MV-4-11 (cell line): ENCODE measurements at places on chromosomes 2 and 18.

DNA sequence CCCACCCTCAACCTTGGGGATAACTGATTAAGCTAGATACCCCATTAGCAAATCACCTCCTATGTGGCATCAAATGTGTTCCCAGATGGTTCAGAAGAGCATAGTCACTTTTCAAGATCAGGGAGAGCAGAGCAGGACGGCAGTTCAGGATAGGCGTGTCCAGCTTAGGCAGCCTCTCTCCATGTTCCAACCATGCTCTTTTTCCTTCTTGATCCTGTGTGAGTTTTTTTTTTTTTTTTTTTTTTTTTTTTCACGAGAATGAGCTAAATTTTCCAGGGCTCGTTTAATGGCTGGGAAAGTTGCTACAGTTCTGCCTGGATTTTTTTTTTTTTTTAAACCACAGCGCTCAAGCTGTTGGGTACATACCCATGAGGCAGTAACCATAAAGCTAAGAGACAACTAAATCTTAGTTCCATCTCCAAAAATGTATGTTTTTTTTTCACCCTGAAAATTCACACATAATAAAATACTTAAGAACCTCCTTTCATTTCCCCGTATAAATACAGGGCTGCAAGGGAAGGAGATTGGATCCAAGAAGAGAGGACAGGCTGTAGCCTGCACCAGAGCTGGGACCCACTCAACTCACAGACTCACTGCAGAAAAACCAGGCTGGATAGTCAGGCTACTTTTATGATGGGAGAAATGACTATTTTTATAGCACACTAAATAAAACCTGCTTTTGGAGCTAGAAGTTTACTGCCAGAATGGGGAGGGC lies 244.3 kb downstream of the SETBP1 start:
- no peak for DNase-seq

- DNase-seq: no peak
Observed at GRCh38 chr2:61359058-61359457, 111.8 kb downstream of the USP34 start.

DNA sequence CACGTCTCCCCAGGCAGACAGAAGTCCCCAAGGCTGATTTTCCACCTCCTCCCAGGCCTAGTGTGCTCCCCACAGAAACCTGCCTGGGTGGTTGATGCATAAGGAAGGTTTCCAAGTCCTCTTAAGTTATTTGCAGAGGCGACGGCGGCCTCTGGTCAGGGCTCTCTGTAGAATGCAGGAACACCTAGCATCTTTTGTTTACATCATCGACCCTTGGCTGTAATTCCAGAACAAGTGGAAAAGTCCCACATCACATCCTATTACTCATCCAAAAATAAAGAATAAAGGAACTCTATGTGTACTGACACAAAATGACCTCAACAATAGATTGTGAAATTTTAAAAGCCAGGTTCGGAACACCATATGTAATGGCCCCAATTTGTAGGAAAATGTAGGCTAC lies 211.1 kb downstream of the ALPK2 start:
- DNase-seq: no peak

GRCh38 chr18:9608728-9609127 lies 5.6 kb downstream of the PPP4R1 start:
- DNase-seq: no peak

- DNase-seq: no peak
Observed at GRCh38 chr18:67411116-67411515, 105.4 kb downstream of the DSEL start.

DNA sequence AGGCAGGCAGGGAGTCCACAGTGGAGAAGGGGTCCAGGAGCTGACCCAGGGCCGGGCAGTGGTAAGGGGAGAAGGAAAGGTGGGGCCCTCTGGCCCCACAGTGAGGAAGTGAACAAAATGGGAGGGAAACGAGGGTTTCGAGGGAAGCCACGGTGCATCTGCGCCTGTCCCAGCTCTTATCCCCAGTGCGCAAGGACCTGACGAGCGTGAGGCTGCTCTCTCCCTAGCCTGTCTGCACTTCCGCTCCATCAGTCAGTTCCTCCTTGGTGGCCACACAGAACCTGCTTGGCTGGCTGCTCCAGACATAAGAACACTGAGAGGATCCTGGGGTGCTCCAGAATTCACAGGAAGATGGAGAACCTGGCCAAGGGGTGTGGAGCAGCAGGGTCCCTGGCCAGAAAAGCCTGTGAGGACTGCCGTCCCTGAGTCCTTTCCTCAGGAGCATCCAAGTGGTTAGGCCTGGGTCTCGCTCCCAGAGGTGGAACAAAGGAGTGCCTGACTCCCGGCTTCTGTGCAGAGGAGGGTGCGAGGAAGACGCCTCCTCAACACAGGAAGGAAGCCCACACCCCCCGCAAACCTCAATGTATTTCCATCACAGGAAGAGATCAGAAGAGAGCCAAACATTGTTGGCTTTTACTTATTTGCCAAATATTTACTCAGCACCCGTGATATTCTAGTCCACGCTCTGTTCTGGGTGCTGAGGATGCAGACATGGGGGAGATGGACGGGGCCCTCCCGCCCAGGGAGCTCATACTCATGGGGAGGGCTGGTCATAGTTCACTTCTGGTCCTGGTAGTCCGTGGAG lies 43.7 kb upstream of the SEMA4C start:
- DNase-seq: peak; percentile 86

DNA sequence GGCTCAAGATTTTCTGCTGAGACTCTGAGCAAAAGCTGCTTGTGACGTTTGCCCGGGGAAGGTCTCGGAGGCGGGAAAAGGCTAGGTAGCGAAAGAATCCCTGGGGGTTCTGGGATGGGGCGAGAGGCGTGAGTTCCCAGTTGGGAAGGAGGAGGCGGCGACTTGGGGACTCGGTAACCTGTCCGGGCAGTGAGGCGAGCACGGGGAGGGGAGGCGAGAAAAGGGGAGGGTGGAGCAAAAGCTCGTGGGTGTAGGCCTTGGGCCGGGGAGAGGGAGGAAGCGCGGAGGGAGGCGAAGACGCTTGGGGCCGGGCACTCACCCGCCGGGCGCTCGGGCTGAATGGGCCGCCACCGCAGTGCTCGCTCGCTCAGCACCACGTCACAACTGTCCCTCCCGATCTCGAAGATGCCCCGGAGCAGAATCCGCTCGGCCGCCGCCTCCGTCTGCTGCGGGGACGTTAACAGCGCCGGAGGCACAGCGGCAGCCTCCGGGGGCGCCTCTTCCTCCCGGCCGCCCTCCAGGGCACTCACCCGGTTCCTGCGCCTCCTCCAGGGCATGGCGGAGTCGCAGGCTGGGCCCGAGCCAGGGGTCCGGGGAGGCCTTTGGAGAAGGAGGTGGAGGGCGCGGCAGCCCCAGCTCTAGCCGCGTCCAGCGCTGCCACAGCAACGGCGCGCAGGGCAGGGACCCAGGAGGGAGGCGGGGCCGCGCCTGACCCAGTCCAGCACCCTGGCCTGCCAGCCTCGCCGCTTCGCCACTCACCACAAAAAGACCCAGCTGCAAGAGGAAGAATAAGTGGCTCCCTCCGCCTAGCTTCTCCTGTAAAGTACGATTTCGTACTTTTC lies at the start of gene CERKL:
TSS of gene CERKL (minus strand) at position 656 of the 842 bp plus-strand sequence. CDS start at position 557, 99 bp downstream.
- peak; percentile 21 for DNase-seq

- DNase-seq: no peak
Observed at GRCh38 chr18:21490748-21491147, 109.8 kb downstream of the ESCO1 start.

GRCh38 chr2:3539836-3540235 lies 18.3 kb downstream of the RNASEH1 start:
- DNase-seq: no peak

GRCh38 chr2:235843591-235844395 lies 324.4 kb downstream of the GBX2 start:
- no peak for DNase-seq

GRCh38 chr2:1788478-1788959 lies 44.2 kb upstream of the PXDN start:
- no peak for DNase-seq

DNA sequence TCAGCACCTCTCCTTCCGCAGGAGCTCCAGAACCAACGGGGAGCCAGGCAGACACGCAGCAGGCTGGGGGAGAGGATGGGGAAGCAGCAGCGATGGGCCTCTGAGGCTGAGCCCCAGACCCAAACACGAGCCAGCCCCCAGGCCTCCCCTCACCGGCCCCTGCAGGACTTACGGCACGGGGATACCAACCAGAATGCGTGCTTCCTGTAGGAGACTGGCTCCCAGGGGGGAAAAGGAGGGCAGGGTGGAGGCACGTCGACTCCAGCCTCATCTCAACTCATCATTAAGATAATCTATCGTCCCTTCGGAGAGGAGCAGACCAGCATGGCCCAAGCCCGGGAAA lies 495.1 kb upstream of the MYT1L start:
- no peak for DNase-seq

GRCh38 chr2:121520641-121520994 lies 10.1 kb upstream of the RNU4ATAC start:
- DNase-seq: no peak

- DNase-seq: no peak
Observed at GRCh38 chr2:18505703-18506341, 54.6 kb downstream of the RDH14 start.

DNA sequence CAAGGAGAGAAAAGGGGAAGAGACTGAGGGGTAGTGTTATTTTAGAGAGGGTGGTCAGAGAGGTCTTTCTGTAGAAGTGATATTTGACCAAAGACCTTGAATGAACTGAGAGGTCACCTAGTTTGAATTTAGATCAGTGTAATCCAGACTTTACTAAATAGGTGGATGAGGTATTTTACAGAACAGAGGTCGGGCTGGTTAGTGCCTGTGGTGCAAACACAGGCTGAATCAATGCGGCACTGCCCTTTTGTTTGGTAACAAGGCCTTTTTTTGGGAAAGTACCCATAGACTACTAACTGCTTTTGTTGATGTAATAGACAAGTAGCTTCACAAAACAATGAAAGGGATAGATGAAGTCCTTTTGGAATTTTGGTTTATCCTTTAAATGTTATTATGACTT lies 15.9 kb downstream of the RAPGEF4 start:
- DNase-seq: no peak

- peak; percentile 83 for DNase-seq
Observed at GRCh38 chr2:148989882-148990493, 48.5 kb upstream of the LYPD6B start.

GRCh38 chr2:137826373-137827372 lies 137.6 kb upstream of the HNMT start:
- DNase-seq: peak; percentile 90

GRCh38 chr2:195709901-195710806 lies 53.1 kb downstream of the SLC39A10 start:
- no peak for DNase-seq

DNA sequence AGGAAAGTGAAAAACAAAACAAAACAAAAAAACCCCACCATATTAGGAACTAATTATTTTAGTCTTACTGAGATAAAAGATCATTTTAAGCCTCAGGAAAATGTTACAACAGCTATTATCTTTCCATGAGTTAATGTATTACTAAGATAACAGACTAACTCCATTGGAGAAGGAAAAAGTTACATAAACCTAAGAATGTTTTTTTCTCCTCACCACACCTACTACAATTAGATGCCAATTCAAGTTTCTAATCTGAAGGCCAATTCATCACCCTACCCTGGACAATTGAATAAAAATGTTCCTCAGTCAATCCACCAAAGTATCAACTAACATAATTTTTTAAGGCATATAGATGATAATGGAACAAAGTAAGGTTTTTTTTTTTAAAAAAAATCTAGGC lies 10.2 kb upstream of the GFPT1 start:
- no peak for DNase-seq

GRCh38 chr18:44579745-44580144 lies 100.9 kb upstream of the SETBP1 start:
- no peak for DNase-seq

GRCh38 chr2:161947836-161948235 lies 126.2 kb downstream of the DPP4 start:
- no peak for DNase-seq

DNA sequence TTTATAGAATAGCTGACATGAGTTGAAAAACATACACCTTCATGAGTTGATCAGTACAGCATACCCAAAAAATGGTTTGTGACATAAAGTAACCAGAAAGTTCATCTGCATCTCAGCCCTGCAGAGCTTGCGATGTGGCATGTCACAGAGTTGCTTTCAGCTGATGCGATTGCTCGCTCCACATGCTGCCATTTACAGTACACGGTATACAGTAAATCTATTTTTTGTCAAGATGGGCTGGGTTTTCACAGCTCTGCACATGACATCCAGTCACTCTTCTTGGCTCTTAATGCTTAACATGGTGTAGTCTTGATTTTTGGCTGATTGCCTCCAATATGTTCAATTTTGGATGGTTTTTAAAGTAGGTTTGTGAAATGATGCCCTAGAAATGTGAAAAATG lies 811.9 kb downstream of the SATB2 start:
- DNase-seq: no peak

- no peak for DNase-seq
Observed at GRCh38 chr2:185012643-185013042, 414.3 kb downstream of the ZNF804A start.

GRCh38 chr18:2883076-2883735 lies 36.4 kb downstream of the EMILIN2 start:
- DNase-seq: peak; percentile 25

DNA sequence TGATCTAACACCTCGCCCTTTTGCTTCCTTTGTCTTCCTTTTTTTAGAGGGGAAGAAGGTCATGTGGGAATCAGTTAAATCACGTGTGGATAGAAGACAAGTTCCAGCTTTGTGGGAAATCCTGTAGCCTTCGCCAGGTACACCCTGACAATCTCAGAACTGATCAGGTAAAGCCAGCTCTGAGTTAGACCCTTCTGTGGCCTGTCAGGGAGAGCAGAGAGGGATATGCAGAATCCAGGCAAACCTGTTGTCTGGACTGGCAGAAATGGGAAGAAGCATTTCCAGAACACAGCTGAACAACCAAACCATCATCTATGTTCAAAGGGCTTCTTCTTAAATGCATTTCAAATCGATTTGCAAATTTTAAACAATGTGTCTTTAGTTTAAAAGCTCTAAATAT lies 247.4 kb upstream of the FN1 start:
- DNase-seq: no peak

- DNase-seq: no peak
Observed at GRCh38 chr2:30234180-30234971, 3.0 kb downstream of the LBH start.

DNA sequence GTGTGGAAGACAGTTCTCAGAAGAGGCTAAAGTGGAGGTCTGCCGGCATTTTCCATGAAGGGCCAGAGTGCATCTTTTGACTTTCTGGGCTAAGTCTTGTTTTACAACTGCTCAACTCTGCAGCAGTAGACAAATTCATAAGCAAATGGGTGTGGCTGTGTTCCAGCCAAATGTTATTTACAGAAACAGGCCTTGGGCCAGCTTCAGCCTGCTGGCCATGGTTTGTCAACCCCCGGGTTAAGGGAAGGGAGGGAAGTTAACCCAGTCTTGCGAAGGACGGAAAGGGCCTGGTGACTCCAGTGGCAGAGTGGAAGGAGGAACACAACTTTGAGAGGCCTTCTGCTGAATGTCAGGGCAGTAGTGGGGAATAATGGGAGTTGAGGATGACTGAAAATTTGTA lies 34.3 kb upstream of the NCKAP5 start:
- DNase-seq: no peak

- DNase-seq: no peak
Observed at GRCh38 chr2:78065366-78065765, 543.2 kb upstream of the LRRTM4 start.

DNA sequence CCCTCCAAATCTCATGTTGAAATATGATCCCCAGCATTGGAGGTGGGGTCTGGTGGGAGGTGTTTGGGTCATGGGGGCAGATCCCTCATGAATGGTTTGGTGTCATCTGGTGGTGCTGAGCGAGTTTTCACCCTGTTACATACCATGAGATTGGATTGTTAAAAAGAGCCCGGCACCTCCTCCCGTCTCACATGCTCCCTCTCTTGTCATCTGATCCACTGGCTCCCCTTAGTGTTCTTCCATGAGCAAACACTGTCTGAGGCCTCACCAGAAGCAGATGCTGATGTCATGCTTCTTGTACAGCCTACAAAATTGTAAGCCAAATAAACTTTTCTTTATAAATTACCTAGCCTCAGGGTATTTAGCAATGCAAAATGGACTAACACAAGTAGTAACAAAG lies 405.0 kb upstream of the SLC39A10 start:
- DNase-seq: no peak
